ENCODE measurements at places on chromosomes 11 and 22.

DNA sequence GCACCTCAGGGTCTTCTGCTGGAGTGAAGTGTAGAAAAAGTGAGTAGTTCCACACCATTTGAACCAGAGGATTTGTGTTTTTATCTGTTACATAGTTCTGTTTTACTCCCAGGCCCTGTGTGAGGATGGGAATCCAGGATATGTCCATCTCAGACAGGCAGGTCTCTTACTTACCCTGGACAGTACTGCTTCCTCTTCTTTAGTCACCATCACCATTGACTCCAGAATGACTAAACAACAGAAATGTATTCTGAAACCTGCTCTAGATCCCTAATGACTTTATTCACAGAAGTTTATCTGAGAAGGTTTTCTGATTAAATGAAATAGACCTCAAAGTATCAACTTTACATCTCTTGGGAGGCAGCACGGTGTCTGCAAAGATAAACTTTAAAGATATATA, 33.6 kb downstream of the CYP2R1 start:
- no peak for DNase-seq

GRCh38 chr11:88533001-88533400, 195.5 kb upstream of the CTSC start:
- DNase-seq, result no peak

DNA sequence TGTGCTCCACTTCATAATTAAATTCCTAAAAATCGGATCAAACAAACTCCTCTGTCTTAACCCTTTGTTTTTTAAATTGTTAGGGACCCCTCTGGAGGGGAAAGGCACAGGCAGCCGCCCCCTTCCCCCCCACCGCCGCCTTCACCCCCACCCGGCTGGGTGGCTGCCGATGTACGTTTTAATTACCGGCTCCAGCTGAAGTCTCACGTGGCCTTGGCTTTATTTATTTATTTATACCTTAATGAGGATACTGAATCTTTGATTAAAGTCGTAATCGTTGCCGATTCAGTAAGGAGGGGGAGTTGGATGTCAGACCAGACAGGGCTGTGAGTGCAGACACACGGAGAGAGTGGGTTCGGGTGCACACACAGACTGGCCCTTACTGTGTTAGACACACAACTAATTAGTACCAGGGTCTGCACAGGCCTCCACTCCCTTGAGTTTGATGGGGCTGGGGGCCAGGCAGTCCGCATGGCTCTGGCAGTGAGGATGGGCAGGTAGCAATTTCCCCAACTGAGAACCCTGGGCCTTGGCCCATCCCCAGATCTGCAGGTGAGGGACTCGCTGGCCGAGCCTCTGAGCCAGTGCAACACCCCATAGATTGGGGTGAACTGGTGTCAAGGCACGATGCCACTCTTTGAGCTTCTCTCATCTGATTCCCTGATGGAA, 51.3 kb upstream of the NNMT start:
- DNase-seq, result no peak

- DNase-seq, result no peak
Observed at GRCh38 chr11:103961010-103961409, 75.4 kb upstream of the DDI1 start.
